ENCODE measurements at places on chromosomes 16 and 17.

DNA sequence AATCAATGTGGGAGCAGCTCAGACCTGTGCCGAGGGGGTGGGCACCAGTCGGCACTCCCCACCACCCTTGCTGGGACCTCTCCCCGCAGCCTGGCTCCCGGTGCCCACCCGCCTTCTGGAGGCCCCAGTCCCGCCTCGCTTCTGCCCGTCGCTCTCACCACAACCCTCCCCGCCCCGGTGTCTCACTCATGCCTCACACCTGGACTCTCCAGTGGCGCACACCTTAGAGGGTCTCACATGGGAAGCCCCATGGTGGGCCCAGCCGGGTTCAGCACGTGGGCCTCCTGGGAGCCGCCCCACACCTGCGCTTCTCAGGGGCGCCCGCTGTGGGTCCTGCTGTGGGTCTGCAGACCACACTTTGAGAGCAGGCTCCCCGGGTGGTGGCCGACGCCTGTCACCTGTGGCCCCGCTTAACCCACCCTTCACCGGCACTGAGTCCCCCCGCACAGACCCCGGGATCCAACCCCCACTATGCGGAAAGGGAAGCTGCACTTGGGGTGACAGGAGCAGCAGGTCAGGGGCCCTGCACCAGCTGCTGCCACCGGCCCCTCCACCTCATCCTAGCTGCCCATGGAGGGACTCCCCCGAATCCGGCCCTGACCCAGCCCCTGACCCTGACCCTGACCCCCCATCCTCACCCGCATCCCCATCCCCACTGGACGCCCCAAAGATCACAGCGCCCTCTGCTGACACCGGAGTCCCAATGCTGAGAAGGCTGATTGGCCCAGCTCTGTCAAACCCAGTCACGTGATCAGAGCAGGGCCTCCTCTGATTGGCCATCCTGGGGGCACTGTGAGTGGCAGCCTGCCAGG lies 27.4 kb upstream of the SLC38A10 start:
- DNase-seq: no peak
- H3K27me3 ChIP-seq: no peaks in the 10 kb centered on the region
- no peaks in the 10 kb centered on the region for H3K4me1 ChIP-seq
- no peak overlapping the region for H3K27ac ChIP-seq

DNA sequence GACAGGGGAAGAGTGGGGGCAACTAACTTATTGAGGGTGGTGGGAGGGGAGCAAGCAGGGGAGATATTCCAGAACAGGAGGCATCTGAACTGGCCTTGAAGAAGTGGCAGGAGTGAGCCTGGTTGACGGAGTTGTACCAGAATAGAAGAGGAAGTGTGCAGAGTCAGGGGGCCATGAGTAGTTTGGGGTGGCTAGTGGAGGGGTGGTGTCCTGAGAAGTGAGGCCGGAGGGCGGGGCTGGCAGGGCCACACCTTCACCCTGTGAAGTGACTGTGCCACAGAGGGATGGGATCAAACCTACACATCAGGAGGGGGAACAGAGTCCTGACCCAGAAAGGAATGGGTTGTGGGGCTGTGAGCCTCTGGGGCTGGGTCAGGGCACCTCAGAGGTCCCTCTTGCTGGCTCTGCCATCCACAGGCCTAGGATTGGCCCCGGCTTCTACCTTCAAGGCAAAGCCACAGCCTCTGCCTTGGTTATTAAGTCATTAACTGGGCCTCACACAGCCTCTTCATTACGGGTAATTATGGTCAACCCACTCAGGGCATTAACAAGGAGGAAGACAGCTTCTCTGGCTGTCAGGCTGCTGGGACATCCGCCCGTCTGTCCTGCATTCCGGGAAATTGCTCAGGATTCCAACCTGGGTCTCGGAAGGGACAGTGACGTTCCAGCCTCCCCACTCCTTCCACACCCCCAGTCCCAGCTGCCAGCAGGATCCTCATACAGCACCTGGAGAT lies 12.7 kb downstream of the SPNS2 start:
- H3K4me3 ChIP-seq: no peak overlapping the region
- no peaks in the 10 kb centered on the region for H3K27me3 ChIP-seq
- no peaks in the 10 kb centered on the region for H3K36me3 ChIP-seq
- H3K27ac ChIP-seq: no peak overlapping the region

GRCh38 chr16:5615868-5616642 lies 518.5 kb upstream of the EEF2KMT start:
- no peak overlapping the region for H3K27ac ChIP-seq
- DNase-seq: peak; percentile 59
- H3K36me3 ChIP-seq: no peaks in the 10 kb centered on the region
- no peak overlapping the region for H3K4me3 ChIP-seq

- no peak overlapping the region for H3K27ac ChIP-seq
- no peak for DNase-seq
- H3K36me3 ChIP-seq: no peaks in the 10 kb centered on the region
- no peak overlapping the region for H3K4me3 ChIP-seq
- no peaks in the 10 kb centered on the region for H3K4me1 ChIP-seq
- no peaks in the 10 kb centered on the region for H3K27me3 ChIP-seq
Observed at GRCh38 chr16:3673676-3674377, 19.3 kb downstream of the DNASE1 start.

GRCh38 chr17:45267436-45268055 lies 5.7 kb upstream of the SPATA32 start:
- no peaks in the 10 kb centered on the region for H3K27me3 ChIP-seq
- H3K36me3 ChIP-seq: peaks cover 21% of the 10 kb centered on the region
- H3K4me1 ChIP-seq: peaks cover 18% of the 10 kb centered on the region
- H3K4me3 ChIP-seq: no peak overlapping the region

- H3K4me1 ChIP-seq: no peaks in the 10 kb centered on the region
- no peak for DNase-seq
- H3K4me3 ChIP-seq: no peak overlapping the region
- H3K27me3 ChIP-seq: no peaks in the 10 kb centered on the region
- no peaks in the 10 kb centered on the region for H3K36me3 ChIP-seq
Observed at GRCh38 chr16:17556276-17557052, 85.7 kb upstream of the XYLT1 start.

- no peaks in the 10 kb centered on the region for H3K36me3 ChIP-seq
- no peak overlapping the region for H3K4me3 ChIP-seq
- peaks cover under 1% of the 10 kb centered on the region for H3K27me3 ChIP-seq
- H3K4me1 ChIP-seq: no peaks in the 10 kb centered on the region
- no peak for DNase-seq
Observed at GRCh38 chr17:61444831-61445230, 7.4 kb upstream of the TBX4 start.

DNA sequence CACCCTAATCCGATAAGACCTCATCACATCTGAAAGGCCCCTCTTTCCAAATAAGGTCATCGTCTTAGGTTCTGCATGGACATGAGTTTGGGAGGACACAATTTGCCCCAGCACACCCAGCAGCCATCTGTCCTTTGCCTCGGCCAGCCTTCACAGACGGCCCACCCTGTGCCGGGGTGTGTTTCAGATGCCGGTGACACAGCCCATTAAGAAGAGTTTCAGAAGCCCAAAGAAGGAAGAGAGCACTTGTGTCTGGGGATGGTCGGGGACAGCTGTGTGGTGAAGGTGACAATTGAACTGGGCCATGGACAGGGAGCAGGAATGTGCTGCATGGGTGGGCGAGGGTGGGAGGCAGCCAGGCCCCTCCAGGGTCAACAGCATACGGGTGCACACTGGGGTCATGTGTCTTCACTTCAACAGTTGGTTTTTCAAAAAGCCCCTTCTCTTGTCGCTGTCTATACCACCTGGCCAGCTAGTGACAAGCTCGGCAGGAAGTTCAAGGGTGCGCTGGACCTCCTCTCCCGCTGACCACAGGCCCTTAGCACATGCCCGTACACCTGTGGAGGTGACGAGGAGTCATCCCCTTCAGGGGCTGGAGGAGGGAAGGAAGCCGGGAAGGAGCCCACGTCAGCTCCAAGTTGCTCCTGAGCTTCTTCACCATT lies 183.1 kb downstream of the C16orf95 start:
- no peaks in the 10 kb centered on the region for H3K4me1 ChIP-seq
- no peak overlapping the region for H3K27ac ChIP-seq
- H3K27me3 ChIP-seq: no peaks in the 10 kb centered on the region

DNA sequence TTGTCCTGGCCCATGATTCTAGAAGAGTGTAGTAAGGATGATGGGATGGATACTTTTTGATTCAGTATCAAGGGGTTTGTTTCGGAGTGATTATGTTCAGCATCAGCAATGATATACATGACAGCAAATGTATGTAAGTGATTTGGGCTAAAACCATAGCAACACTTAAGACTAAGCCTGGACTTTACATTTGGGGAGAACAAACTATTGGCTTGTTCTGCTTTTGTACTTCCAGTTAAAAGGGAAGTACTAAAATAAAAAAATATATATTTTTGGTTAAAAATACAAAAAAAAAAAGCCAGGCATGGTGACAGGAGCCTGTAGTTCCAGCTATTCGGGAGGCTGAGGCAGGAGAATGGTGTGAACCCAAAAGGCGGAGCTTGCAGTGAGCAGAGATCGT lies 20.5 kb upstream of the DHX8 start:
- H3K36me3 ChIP-seq: no peaks in the 10 kb centered on the region
- H3K4me1 ChIP-seq: peaks cover 7% of the 10 kb centered on the region
- no peak for DNase-seq

GRCh38 chr17:50973557-50974494 lies 107.7 kb upstream of the TOB1 start:
- H3K27ac ChIP-seq: no peak overlapping the region
- no peak for DNase-seq
- H3K27me3 ChIP-seq: no peaks in the 10 kb centered on the region
- no peak overlapping the region for H3K4me3 ChIP-seq
- H3K4me1 ChIP-seq: no peaks in the 10 kb centered on the region

DNA sequence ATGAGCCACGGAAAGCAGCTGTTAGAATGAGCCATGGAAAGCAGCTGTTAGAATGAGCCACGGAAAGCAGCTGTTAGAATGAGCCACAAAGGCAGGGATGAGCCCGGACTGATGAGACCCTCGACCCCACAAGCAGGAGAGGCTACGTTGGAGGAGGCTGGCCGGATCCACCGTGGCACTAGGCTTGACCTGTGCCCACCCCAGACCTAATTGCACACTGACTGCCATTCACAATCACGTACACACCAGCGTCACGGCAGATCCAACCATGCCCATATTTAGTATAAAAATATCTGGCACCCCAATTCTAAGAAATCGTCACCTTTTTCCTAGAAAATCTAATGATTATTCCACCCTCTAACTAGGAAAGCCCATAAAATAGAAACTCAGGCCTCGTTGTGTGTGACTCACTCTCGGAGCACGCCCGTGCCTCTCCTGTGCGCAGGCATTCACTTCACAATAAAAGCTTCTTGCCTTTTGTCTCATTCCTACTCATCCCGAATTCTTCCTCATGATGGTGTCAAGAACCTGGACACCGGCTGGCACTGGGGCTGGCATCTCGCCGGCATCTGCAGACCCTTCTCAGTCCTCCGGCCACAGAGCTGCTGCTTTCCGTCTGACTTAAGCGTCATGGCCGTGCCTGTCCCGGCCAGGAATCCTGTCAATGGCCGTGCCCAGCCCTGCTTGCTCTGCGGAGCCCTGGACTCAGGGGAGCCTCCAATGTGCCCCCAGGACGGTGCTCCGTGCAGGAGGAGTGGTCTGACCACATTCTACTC lies 5.5 kb upstream of the SECTM1 start:
- H3K4me1 ChIP-seq: peaks cover 5% of the 10 kb centered on the region
- H3K4me3 ChIP-seq: peak overlapping the region; percentile 29
- peak overlapping the region; percentile 20 for H3K27ac ChIP-seq
- DNase-seq: peak; percentile 81

DNA sequence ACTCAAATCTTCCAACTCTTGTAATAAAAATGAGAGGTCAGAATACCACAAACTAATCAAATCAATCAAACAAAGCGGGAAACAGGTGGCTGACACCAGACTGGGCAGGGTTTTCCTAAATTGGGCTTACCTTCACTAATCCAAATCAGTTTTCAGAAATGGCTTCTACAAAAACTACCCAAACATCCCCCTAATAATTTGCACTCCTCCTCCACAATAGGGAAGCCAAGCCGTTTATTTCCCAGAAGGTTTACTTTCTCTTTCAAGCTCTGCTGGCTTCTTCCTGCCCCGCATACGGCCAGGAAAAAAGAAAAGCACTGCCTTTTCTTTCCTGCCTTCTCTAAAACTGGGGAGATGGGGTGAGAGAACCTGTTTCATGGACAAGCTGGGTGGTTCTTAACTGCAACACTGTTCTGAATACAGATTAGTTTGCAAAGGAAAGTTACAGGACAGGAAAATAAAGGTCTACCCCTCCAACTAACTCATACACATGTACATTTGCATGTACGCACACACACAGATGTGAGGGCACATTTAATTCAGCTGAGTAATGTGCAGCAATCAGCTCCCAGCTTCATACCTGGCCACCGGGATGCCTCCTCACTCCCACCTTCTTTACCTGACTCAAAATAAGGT lies 9.2 kb downstream of the STAT3 start:
- H3K4me3 ChIP-seq: peak overlapping the region; percentile 10
- DNase-seq: no peak
- H3K27me3 ChIP-seq: no peaks in the 10 kb centered on the region
- H3K36me3 ChIP-seq: no peaks in the 10 kb centered on the region
- H3K4me1 ChIP-seq: peaks cover 13% of the 10 kb centered on the region

DNA sequence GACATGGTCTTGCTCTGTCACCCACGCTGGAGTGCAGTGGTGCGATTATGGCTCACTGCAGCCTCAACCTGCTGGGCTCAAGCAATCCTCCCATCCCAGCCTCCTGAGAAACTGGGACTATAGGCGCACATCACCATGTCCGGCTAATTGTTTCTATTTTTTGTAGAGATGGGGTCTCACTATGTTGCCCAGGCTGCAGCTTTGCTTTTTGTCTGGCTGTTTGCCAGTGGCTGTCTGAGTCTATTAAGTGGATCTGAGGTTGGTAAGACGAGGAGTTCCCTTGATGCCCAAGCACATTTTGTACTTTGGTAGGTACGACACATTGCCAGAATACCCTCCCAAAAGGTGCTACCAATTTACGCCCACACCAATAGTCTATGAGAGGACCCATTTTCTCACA lies 5.1 kb downstream of the TBX21 start:
- no peak overlapping the region for H3K27ac ChIP-seq
- peaks cover 10% of the 10 kb centered on the region for H3K27me3 ChIP-seq
- no peaks in the 10 kb centered on the region for H3K36me3 ChIP-seq

DNA sequence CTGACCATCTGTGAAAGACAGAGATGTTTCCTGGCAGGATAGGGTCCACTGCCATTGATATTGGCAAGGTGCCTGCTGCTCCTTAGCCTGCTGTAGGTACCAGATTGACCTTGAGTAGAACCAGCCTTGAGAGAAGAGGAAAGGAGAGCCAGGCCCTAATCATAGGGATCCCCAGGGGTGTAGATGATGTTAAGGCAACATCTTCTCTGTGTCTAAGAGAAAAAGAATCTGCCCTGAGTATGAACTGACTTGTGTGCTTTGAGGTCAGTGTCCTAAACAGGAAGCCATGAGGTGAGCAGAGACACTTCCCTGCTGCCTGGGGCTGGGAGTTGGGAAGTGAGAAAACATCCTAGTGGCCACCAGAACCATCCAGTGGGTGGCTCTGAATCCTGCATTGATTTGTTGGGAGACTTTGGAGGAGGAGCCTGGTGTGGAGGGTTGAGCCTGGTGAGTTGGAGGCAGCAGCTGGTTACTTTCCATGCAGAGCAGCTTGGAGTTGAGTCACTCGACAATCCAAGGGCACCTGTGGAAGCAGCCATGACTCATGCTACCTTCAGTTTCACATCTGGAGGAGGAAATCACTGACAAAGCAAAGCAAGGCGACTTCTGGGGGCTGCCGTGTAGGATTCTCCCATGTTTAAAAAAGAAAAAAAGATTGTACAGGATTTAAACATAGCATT lies 47.8 kb downstream of the BMERB1 start:
- H3K27ac ChIP-seq: peak overlapping the region; percentile 36
- H3K4me1 ChIP-seq: peaks cover 3% of the 10 kb centered on the region
- no peaks in the 10 kb centered on the region for H3K36me3 ChIP-seq

Measured in colonic mucosa (tissue), 4 donors.